ENCODE measurements at places on chromosomes 7 and 10.

GRCh38 chr7:21355406-21355874 lies 72.4 kb upstream of the SP4 start:
- DNase-seq = no peak

DNA sequence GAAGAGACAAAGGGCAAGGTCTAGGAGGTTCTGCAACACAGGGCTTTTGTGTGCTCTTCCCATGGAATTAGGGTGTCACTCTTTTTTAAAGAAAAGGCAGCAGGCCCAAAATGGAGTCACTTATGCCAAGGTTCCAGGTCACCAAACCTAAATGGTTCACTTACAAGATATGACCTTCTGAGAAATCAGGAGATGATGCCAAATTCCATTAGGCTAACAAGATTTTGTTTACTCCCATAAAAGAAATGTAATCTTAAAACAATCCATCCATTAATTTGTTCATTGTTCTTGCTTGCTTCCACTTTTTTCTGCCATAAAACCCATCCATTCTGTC lies 158.1 kb downstream of the SNX13 start:
- DNase-seq = no peak

DNA sequence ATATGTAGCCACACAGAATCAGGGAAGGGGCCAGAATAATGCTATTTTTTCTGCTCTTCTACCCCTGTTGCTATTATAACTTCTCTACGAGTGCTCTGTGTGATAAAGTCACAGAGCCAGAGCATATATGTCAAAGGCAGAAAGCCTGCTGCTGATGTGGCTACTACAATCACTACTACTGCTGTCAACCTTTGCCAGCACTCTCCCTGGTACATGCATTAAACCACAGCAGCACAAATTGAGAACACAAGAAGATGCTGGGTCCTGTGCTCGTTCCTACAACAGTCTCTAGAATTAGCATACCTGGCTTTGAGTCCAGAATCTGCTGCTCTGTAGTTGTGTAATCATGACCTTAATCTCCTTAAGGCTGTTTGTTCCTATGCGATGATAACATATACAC lies 108.6 kb downstream of the SEMA3A start:
- no peak for DNase-seq

DNA sequence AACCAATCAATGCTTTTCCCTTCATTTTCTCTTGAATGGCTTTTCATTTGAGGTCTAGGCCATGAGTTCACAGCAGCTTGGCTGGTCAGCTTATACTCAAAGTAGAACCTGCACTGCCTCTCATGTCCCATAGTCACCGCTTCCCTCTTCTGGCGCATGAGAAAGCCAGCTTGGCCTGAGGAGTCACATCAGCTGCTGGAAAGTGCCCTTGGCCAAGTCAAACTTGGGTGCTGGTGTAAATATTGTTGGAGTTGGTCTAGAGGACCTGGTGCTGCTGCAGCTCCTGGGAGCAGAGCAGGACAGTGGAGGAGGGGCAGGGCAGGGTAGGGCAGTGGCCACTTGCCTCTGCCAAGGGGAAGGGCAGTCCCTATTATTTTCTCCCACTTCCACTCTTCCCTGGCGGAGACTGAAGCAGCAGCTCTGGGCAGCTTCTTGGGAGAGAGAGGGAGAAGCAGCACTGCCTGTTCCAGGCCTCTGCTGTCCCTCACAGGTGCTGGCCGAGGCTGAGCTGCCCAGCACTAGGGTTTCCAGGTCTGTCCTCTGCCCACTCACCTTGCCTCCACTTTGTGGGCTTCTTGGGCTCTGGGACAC lies 12.8 kb downstream of the UBE2D4 start:
- no peak for DNase-seq

Measured in neuronal stem cell (in vitro differentiated cells).